Esophagus mucosa (tissue), 1 donor: ENCODE measurements at places on chromosomes 4 and X. TPM values are rescaled to one million over a fixed set of nuclear protein-coding genes. Genes with fewer than 3 reads are reported as not detected.
A peak's percentile ranks its signal among the peaks of the same experiment; 100 is the strongest.

Gene NUDT6
- 3.9 TPM for total RNA-seq

Gene YY2
- 0.56 TPM for total RNA-seq

Gene P2RY10
- total RNA-seq, result 0.60 TPM

Gene FRG2
- total RNA-seq, result not detected

Gene AFF2
- 0.24 TPM for total RNA-seq

Gene CFI
- 31.5 TPM for total RNA-seq

Gene BCORL1
- 2.6 TPM for total RNA-seq

DNA sequence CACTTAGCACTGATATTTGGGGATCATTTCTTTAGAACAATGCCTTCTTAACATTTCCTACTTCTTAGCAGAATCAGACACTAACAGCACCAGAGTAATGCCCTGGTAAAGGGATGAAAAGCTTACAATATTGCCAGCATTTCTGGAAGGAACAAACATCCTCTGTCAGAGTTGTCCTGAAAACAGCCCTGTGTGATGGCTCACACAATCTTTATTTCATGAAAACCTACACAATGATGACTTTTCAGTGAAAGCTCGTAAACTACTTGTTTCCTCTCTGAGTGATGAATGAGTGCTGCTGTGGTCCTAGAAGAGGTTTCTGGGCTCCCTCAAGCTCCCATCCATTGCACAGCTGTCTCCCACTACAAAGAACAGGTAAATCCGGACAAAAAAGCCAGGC is 52.8 kb downstream of the GPC4 start:
- no peak for ATAC-seq

DNA sequence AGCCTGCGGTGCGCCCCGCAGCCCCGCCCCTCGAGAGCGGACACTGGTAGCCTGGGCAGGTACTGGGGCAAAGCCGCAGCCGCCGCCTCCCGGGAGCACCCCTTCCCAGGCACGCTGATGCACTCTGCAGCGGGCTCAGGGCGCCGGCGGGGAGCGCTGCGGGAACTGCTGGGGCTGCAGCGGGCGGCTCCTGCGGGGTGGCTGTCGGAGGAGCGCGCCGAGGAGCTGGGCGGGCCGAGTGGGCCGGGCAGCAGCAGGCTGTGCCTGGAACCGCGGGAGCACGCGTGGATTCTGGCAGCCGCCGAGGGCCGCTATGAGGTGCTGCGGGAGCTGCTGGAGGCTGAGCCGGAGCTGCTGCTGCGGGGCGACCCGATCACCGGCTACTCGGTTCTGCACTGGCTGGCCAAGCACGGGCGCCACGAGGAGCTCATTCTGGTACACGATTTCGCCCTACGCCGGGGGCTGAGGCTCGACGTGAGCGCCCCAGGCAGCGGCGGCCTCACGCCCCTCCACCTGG is 401 bp downstream of the SOWAHD start:
- ATAC-seq, result peak; percentile 48

- ATAC-seq, result peak; percentile 67
These were observed 258.1 kb upstream of the NEIL3 start for GRCh38 chr4:177051473-177052060.

DNA sequence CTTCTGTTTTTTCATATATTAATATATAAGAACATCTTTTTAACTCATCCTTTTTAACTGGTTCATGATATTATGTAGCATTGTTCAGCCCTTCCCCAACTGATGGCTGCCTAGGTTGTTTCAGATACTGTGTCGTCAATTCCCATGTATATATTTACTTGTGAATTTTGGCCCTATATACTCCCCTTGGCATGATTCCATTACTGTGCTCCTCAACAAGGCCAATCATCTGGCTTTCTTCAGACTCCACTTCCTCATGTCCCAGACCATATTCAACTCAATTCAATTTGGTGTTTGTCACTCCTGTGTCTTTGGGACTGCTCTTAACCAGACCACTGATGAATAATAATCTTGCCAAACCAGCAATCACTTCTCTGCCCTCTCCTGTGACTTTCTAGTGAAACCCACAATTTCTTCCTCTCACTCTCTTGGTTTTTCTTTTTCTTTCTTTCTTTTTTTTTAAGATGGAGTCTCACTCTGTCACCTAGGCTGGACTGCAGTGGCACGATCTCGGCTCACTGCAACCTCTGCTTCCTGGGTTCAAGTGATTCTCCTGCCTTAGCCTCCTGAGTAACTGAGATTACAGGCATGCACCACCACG is 2.7 kb upstream of the WDR45 start:
- no peak for ATAC-seq

GRCh38 chr4:73407227-73407673 is 3.2 kb downstream of the ALB start:
- ATAC-seq, result no peak

DNA sequence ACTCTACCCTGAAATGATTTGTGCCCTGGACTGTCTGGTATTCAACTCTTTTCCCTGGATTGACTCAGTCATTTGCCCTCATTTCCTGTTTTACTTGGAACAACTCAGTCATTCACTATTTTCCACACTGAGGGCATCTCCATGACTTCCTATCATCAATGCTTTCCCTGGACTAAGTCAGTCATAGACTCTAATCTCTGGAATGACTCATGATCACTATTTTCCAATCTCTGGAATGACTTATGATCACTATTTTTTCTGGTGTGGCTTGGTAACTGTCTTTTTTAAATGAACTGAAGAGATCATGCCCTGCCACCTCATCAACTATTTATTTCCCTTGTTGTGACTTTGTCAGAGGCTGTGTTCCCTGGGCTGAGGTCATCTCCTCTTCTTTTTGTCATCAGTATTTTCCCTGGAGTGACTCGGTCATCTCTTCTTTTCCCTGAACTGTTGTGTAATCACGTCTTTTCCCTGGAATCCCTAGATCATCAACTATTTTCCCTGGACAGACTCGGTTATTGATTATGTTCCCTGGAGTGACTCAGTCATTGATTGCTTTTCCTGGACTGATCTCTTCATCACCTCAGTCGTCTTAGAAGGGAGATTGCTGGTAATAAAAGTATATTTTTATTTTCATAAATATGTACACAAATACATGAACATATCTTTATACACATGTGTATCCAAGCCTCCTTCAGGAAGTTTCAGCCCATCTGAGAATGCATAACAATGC is 327.1 kb upstream of the VCX start:
- ATAC-seq, result no peak

- ATAC-seq, result no peak
These were observed 261.7 kb upstream of the GATB start for GRCh38 chr4:152022543-152022942.

- ATAC-seq, result no peak
These were observed 96.6 kb downstream of the KIT start for GRCh38 chr4:54754394-54754793.

DNA sequence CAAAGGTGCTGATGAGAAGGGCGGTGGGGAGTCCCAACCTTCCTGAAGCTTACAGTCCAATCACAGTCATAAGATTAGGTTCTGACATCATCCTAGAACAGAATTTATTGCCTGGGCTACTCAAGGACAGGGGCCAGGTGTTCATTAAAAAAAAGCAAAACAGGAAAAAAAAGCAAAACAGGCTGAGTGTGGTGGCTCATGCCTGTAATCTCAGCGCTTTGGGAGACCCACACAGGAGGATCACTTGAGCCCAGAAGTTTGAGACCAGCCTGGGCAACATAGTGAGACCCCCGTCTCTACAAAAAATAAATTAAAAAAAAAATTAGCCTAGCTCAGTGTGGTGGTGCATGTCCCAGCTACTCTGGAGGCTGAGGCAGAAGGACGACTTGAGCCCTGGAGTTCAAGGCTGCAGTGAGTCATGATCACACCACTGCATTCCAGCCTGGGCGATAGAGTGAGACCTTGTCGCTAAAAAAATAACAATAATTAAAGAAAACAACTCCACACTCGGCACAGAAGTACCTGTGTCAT is 3.0 kb downstream of the RAB9A start:
- ATAC-seq, result no peak

- ATAC-seq, result peak; percentile 67
These were observed 348.5 kb downstream of the MID1IP1 start for GRCh38 chrX:39149761-39150160.

DNA sequence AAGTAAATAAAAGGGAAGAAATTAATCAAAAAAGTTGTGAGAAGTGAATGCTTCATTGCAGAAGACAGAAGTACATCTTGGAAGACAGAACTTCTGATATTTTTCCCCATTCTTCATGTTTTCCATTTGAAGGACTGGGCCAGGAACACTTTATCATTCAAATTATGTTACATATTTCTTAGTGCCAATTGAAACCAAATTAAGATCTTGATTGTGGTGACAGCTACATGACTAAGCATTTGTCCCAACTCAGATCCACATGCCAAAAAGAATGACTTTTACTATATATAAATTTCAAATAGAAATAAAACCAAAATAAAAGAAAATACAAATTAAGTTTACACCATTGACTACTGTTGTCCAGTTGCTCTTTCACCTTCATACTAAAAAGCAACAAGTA is 14.0 kb upstream of the FGF5 start:
- ATAC-seq, result no peak

- ATAC-seq, result peak; percentile 85
These were observed 9.2 kb downstream of the NDUFA1 start for GRCh38 chrX:119880552-119881437.

DNA sequence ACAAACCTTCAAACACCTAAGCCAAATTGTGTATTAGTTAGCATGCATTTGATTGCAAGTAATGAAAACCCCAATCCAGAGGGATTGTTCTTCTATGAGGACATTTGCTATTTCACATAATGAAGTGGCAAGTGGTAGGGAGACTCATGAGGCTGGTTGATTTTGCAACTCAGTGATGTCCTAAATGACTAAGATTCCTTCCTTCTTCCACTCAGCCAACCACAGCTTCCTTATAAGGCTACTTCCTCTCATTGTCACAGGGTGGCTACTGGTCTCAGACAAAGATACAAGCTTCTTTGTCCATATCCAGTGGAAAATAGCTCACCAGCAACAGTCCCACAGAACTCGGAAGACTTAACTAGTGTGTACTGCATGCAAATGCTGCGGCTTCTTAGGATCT is 5.3 kb upstream of the OTC start:
- peak; percentile 46 for ATAC-seq

DNA sequence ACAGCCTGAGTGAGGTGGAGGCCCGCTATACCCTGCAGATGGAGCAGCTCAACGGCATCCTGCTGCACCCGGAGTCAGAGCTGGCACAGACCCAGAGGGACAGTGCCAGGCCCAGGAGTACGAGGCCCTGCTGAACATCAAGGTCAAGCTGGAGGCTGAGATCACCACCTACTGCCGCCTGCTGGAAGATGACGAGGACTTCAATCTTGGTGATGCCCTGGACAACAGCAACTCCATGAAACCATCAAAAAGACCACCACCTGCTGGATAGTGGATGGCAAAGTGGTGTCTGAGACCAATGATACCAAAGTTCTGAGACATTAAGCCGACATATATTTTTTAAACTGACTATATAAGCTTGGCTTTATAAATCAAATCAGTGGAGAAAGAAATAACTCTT is 73.3 kb upstream of the HHIP start:
- ATAC-seq, result no peak

DNA sequence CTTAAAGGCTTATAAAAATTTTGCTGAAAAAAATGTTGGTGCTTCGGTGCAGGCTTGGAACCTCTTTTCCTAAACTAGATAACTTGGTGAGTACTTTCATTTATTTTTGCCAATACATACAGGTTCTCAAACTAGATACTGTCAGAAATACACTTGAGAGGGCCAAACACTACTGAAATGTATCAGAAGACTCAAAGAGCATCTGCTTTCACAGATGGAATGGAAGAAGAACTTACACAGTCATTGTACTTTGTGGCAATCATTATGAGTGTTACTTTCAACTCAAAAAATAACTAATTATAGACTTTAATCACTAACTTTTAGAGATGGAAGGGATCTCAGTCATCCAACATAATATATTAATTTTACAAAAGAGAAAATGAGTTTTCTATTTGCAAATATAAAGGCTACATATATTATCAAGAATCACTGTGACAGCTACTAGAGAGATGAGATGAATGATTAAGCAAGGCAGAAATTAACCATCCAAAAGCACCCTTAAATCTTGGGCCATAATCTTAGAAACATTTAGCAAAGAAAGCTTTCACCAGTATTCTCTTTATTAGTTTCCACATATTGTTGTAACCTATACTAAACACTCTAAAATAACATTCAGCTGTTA is 1.0 kb downstream of the ENAM start:
- no peak for ATAC-seq

DNA sequence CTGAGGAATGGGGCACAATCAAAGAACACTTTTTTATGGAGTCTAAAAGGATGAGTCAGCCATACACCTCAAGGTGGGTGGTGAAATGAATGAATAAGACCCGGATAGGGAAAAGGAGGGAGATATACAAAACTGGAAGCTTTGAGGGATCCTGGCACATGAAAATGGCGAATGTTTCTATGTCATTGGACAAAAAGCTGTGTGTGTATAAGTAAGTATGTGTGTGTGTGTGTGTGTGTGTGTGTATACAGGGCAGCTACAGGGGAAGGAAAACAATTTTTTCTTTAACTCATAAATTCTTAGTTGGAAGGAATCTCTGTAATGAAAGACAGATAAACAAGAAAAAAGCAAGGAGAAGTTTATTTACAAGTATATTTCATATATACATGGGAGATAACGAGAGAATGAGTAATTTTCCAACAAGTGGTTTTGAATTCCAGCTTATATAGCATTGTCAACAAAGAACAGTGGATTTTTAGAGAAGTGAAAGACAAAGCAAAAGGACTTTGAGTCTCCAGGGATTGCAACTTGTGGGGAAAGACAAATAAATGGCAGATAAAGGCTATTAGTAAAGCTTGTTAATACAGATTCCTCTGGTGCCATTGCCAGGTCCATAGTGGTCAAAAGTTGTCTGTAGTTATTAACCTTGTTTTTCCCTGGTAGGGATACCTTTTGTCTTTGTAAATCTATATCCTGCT is 99.7 kb downstream of the MMRN1 start:
- ATAC-seq, result no peak

DNA sequence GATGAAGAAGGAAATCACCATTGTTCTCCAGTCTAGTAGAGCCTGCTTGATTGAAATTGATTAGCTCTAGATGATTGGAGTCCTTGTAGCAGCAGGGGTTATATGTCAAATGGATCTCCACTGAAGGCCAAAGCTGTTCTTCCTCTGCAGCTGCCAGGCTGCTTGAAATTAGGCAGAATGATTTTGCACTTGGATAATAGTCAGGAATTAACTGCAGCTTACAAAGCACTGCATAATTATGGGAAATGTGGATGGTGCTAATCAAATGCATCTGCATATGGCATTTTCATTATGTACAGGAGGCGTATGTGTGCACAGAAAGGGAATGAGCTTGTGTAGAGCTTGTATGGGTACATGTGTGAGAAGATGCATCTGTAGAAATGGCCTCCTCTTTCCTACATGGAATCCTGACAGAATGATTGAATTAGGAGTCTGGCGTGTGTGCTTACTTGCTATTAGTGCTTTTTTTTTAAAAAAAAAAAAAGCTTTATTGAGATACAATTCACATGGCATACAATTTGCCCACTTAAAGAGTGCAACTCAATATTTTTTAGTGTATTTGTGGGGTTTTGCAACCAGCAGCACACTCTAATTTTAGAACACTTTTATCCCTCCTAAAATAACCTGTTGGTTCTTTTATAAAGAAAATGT is 65.9 kb downstream of the TMEM131L start:
- no peak for ATAC-seq
